ENCODE measurements at places on chromosomes 5 and 9.

- DNase-seq = no peak
Measured at GRCh38 chr5:107799306-107799705, 128.6 kb upstream of the EFNA5 start.

DNA sequence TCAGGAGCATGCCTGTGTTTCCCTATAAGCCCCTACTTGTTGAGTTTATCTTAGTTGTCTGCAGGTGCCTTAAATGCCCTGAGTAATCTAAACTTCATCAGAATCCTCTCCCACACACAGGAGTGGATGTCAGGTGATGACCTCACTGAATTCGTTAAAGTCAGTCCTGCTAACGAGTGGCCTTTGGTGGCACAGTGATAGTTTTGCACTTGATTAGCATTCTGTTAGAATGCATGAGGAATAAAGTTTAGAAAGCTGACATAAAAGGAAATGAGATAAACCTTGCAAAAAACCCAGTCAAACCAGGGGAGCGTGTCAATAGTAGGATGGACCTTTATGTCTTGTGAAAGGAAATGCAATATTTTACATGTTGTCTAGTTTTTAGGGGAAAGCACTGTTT, 4.5 kb downstream of the TRIM32 start:
- DNase-seq = no peak

GRCh38 chr9:91061506-91061905, 259.9 kb downstream of the SYK start:
- DNase-seq = no peak

- DNase-seq = no peak
Measured at GRCh38 chr9:8734760-8735159, 935.2 kb upstream of the DMAC1 start.

- DNase-seq = no peak
Measured at GRCh38 chr5:8831854-8832253, 714.0 kb downstream of the SEMA5A start.

DNA sequence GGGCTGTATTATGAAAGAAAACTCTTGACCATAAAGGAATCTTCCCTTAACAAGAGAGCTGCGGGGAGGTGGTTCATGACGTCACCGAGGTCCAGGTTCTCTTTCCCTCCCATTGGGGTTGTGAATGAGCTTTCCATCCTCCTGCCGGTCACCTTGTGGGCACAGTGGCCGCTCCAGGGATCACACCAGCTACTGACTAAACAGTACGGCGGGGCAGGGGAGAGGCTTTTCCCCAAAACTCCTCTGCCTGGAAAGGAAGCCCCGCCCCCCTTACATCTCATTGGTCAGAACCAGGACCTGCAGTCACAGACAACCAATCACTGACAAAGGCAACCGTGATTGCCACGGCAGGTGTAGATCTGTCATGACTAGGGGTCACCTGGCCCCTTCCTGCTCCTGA, 35.6 kb downstream of the ROR2 start:
- DNase-seq = no peak

GRCh38 chr5:172777881-172778814, 7.2 kb upstream of the DUSP1 start:
- DNase-seq = peak; percentile 53

- DNase-seq = no peak
Measured at GRCh38 chr5:131396630-131397273, 132.9 kb downstream of the CDC42SE2 start.

DNA sequence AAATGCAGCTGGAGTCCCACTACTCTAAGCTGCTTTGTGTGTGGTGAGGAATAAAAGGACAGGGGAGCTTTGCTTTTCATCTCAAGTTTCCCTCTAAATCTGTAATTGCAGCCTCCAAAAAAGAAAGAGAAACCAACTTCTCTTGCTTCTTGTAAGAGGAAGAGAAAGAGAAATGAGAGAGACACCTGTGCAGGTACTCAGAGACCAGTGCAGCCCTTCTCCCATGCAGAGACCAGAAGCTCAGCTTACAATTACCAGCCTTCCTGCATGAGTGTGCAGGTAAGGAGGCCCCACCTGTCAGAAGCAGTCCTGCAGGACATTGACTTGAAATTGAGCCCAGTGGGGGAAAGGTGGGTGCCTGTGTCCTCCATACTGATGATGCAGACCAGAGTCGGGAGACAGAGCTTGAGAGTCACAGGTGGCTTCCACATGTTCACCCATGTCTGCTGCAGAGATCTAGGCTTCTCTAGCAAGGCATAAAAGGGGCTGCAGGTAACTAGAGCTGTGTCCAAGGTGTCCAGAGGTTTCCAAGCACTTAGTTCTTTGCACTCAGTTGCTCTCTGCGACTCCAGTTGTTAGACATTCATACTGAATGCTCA, 15.3 kb upstream of the MED10 start:
- no peak for DNase-seq

- DNase-seq = peak; percentile 33
Measured at GRCh38 chr5:92562065-92562464, 1019.0 kb downstream of the NR2F1-AS1 start.

- no peak for DNase-seq
Measured at GRCh38 chr5:106956187-106956586, 714.5 kb downstream of the EFNA5 start.

DNA sequence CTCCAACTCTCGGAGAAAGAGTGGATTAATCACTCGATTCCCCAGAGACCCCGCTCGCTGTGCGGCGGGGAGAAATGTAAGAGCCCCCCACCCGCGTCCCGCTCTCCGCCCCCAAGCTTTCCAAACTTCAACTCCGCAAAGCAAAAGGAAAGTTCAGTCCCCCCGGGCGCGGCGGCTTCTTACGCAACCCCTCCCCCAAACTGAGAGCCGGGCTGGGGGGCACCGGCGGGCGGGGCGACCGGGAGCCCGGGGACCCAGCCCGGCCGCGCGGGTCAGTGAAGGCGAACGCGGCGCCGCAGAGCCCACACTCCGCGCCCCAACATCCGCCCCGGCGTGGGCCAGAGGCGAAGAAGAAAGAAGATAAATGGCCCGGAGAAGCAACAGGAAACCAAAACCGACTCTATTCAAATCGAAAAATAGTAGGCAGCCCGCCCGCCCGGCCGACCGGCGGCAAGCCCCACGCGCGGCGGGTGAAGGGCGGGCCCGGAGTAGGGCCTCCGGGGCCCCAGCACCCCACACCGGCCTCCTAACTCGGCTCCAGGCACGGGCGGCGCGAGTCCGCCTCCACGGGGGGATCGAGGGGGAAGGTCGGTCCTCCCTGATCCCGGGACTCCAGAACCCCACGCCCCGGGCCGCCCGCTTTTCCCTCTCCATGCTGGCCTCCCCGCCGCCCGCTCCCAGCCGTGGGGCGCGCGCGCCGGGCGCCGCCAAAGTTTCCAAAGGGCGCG, 720 bp downstream of the NOTCH1 start:
- peak; percentile 66 for DNase-seq

- no peak for DNase-seq
Measured at GRCh38 chr5:144567421-144567780, 396.7 kb downstream of the KCTD16 start.

GRCh38 chr9:37592108-37592951, at the start of gene TOMM5:
Gene TOMM5, minus strand, starts transcription at chr9:37592597. Its CDS starts 65 bp downstream, at chr9:37592532.
- DNase-seq = peak; percentile 95

- no peak for DNase-seq
Measured at GRCh38 chr5:88997937-88998336, 115.0 kb upstream of the MEF2C start.

- no peak for DNase-seq
Measured at GRCh38 chr5:53133020-53133419, 23.5 kb upstream of the MOCS2 start.

- no peak for DNase-seq
Measured at GRCh38 chr9:37515620-37516258, 30.0 kb downstream of the POLR1E start.

DNA sequence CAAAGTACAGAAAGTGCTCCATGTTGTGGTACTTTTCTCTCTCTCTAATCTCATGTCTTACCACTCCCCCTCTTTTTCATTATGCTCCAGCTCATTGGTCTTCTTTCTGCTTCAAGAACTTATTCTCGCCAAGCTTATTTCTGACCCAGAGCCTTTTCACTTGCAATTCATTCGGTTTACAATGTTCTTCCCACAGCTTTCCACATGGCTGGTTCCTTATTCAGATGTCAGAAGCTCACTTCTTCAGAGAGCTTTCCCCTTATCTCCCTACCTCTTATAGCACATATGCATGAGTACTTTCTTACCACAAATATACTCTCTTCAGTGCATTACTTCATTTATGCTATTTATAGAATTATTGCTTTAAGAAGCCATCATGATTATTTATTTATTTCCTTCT, 338.8 kb upstream of the ATP10B start:
- no peak for DNase-seq

DNA sequence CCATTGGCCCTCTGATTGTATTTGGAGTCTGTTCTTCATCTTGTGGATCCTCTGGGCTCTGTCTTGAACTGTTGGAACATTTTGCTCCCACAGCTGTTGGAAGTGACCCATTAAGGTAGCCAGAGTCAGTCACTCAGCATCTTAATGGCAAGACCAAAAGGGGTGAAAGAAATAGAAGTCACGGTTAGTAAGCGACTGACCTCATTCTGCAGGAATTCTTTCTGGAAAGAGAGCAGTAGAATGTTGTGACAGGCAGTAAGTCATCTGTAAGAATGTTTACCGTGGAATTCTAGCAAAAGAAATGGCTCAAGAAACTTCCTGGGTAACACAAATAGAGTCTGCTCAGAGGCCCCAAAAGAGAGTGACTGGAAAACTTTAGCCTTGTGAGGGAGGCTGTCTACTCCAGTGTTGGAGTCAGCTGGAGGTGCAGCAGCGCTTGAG, 28.6 kb upstream of the TNC start:
- no peak for DNase-seq

- peak; percentile 90 for DNase-seq
Measured at GRCh38 chr5:138641547-138642298, 66.5 kb upstream of the HSPA9 start.

- DNase-seq = peak; percentile 68
Measured at GRCh38 chr5:168401880-168402279, 84.4 kb upstream of the RARS1 start.

DNA sequence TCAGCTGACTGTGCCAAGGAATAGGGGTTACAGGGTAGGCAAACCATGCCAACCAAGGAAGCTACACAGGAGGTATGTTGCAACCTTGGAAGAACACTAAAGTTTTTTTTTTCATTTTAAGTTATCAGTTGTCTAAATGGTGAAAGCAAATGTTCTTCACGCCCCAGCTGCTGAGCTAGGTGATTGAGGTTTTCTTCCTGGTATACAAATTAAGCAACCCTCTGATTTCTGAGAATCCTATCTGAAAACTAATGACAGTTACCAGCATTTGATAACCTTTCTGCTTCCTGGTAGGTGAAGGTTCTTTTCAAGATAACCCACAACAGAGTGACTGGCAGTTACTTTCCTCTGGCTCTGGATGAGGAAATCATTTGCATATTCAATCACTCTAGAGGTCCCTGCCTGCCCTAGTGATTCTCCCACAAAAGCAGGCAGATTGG, 194.9 kb downstream of the ATP10B start:
- DNase-seq = no peak

DNA sequence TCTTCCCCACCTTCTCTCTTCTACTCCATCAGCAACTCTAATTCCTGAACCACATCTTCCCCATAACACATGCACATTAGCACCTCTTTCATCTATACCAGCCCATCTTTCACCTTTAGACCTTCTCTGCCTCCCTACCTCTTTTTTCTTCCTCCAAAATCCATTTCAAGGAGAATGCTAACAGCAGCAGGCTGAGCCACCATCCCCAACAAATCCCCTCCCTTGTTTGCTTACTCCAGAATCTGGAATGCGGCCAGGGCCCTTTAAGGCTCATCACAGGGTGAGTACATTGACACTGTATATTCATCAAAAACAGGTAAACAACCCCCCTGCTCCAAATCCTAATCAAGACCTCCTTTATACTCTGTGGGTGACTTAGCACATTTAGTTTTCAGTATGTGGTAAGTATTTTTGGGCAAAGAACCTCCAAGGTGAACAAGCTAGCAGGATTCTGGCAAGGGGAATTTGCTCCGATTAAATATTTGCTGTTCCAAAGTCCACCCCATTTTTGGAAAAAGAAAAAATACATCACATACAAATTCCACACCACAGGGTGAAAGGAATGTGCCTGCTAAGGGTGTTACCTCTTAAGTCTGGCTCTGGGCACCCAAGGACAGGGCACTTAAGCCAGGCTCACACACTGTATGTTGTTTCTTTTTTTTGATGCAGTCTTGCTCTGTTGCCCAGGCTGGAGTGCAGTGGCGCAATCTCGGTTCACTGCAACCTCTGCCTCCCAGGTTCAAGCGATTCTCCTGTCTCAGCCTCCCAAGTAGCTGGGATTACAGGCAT, 71.4 kb downstream of the SERINC5 start:
- DNase-seq = peak; percentile 60

- no peak for DNase-seq
Measured at GRCh38 chr9:18614651-18615050, 140.7 kb downstream of the ADAMTSL1 start.

DNA sequence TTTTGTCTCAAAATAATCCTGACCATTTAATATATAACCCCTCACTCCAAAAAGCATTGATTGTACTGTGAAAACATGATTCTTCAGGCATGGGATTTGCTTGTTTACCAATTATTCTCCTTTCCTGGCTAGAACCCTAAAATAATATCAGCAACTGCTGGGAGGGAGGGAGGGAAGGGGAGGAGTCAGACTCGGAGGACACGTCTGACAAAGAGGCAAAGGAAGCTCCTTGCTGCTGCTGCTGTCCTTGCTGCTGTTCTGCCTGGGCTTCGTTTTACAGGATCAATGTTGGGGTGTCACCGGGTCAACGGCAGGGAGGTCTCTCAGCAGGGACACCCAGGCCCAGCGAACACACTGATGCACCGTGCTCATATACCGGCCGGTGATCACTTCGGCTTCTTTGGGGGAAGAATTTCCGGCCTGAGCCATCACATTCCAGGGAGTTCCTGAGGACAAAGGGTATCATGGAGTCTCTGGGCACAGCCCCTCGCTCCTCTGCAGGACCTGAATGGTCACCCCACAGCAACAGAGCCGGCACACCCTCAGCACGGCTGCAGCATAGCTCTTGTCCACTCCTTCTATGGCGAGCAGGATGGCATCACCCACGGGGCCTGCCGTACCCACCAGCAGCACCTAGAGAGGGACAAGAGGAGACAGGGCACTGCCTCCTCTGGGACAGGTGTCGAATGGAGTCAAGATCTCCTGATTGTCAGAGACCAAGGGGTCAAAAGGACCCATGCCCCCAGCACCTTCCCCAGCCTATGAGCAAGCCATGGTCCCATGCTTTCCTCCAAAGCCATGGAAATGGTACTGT, 27.9 kb downstream of the MED10 start:
- DNase-seq = no peak

GRCh38 chr9:132723809-132724208, 53.5 kb downstream of the GTF3C4 start:
- DNase-seq = no peak

DNA sequence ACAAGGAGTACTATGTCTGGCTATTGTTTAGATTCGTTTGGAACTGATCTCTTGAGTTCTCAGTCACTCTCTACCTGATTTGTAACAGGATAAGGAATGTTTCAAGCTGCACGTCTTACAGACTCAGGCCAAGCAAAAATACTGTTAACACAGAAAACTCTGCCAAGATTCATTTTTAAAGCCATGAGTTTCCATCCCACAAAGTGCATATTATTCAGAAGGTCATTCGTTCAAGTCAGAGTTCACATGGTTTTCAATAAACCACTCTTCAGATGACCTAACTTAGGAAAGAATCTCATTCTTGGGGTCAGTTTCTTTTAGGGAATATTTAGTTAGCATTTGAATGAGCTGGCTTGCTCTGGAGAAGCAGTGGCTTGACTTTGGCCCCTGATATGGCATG, 49.3 kb downstream of the F2R start:
- no peak for DNase-seq

Data from DMS53 (cell line).